ENCODE measurements at places on chromosomes 3 and 15. TPM values are rescaled to one million over a fixed set of nuclear protein-coding genes. Genes with fewer than 3 reads are reported as not detected.

Gene ATP13A5
- 0.88 TPM for polyA plus RNA-seq

Gene FSIP1
- polyA plus RNA-seq, result 0.94 TPM

Gene PRKCI
- polyA plus RNA-seq, result 19.3 TPM

Gene ITIH3
- polyA plus RNA-seq, result 1.1 TPM

Gene CILP
- 20.6 TPM for polyA plus RNA-seq

Gene NPAP1
- polyA plus RNA-seq, result not detected

Gene CCDC80
- 59.4 TPM for polyA plus RNA-seq

Gene IL20RB
- 0.97 TPM for polyA plus RNA-seq

GRCh38 chr3:48125013-48125705 is 63.1 kb downstream of the CDC25A start:
- no peak for DNase-seq

DNA sequence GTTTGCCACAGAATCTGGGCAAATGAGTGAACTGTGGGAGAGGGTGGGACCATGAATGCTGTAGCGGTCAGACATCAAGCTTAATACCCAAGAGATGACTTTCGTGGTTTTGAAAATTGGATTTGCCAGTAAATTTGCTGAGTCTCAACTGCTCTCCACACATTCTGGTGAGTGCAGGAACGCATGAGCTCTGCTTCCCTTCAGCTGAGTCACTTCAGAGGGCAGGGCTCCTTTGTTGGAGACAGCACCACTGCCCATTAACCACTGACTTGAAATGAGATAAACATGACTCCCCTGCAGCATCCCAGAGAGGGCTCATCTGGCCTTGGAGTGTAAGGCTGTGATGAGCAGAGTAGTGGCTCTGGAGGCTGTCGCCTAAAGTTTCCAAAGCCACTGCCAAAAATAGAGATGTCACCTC is 22.6 kb downstream of the RARRES1 start:
- no peak for DNase-seq

DNA sequence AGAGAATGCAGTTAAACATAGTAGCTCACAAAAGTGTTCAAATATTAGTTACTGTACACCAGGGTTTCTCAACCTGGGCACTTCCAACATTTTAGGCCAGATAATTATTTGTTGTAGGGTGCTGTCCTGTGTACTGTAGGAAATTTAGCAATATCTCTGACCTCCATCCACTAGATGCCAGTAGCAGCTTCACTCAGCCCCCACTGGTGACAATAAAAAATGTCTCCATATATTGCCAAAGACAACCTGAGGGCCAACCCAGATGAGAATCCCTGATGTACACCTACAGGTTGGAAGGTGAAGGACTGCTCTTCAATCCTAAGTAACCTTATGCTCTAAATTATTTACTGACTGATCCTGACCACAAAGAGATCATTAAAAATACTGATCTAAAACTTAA is 32.5 kb downstream of the DCUN1D1 start:
- DNase-seq, result no peak

- DNase-seq, result no peak
Measured at GRCh38 chr3:99504258-99504657, 134.1 kb upstream of the COL8A1 start.

DNA sequence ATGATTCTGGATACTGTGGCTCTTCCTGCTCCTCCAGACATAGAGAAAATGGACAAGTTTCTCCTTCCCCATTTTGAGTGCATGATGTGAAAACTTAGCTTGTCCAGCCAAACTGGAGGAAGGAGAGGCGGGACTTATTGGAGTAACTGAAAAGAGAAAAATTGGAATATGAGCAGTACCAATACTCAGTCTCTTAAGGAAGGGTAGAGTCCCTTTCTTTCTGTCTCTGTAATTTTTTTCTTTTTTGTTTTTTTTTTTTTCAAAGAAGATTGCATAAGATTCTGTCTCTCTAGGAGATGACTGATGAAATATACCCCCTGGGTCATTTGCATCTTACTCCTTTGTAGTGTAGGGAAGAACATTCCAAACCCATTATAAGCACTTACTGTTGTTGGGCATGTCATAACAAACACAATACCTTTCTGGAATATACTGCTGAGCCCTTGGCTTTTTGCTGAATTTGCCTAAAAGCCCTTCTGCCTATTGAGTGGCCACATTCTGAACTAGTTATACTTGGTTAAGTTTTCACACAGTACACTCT is 498.1 kb upstream of the TPRG1 start:
- DNase-seq, result no peak

- DNase-seq, result no peak
Measured at GRCh38 chr3:106228271-106228670, 359.5 kb upstream of the CBLB start.
